Uterine smooth muscle cell (primary cell): ENCODE measurements at places on chromosomes 16 and 17. TPM values are rescaled to one million over a fixed set of nuclear protein-coding genes. Genes with fewer than 3 reads are reported as not detected.

OTOA gene
- under 0.01 TPM in 2 replicates for total RNA-seq

TMEM114 gene
- total RNA-seq: not detected in 2 replicates

SHISA6 gene
- total RNA-seq: not detected in 2 replicates

SLC6A2 gene
- not detected in 2 replicates for total RNA-seq

ABCC6 gene
- 0.33 and 0.37 TPM in 2 replicates for total RNA-seq
